ENCODE measurements at places on chromosomes 5 and 9. TPM values are rescaled to one million over a fixed set of nuclear protein-coding genes. Genes with fewer than 3 reads are reported as not detected.

BAAT gene
- polyA plus RNA-seq: not detected

GADD45G gene
- polyA plus RNA-seq: 0.46 TPM

SPEF2 gene
- 0.28 TPM for polyA plus RNA-seq

GRM6 gene
- polyA plus RNA-seq: not detected

PLAC8L1 gene
- polyA plus RNA-seq: 0.80 TPM

TRIM32 gene
- polyA plus RNA-seq: 10.5 TPM

TAL2 gene
- polyA plus RNA-seq: not detected

DIPK1B gene
- 642 TPM for polyA plus RNA-seq

All from endothelial cell of umbilical vein (primary cell).